ENCODE measurements at places on chromosomes 2 and 18.

DNA sequence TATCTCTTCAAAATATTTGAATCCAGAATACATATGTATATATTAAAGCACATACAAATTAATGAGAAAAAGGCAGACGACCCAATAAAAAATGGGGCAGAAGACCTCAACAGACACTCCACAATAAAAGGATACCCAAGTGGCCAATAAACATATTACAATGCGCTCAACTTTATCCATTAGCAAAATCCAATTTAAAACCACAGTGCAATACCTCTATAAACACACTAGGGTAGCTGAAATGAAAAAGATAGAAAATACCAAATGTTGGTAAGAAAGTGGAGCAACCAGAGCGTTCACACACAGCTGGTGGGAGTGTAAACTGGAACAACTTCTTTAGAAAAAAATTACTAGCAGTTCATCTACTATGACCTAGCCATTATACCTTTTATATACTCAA lies 75.3 kb downstream of the CCDC148 start:
- DNase-seq, result no peak

DNA sequence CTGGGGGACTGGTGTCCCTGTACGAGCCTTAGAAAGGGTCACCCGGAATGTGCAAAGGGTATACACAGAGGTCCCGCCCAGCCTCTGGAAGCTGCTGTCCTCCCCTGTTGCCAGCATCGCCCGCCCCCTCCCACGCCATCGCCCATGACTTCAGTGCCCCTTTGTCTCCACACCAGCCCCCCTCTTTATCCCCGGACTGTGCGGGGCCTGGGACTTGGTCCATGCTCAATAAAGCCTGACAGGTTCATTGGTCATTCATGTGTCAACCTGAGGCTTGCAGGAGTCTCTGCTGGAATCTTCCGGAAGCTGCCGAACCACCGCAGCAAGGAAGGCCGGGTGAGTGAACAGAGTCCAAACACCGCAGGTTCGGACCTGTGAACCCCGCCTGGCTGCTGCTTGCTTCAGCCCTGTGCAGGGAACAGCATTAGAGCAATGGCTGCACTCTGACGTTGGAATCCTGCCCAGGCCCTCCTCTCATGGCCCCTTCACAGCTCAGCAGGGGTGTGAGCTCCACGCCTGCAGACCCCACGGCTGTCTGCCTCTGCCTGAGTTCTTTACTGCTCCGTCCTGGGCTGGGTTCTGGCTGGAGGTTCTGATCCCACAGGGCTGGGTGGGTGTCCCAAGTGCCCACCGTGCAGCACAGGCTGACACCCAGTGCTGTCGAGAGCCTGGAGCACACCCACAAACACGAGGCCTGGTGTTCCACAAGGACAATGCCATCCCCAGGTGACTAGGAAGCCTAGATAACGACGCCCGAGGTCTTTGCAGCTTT lies 96.5 kb downstream of the SEPTIN10 start:
- no peak for DNase-seq

DNA sequence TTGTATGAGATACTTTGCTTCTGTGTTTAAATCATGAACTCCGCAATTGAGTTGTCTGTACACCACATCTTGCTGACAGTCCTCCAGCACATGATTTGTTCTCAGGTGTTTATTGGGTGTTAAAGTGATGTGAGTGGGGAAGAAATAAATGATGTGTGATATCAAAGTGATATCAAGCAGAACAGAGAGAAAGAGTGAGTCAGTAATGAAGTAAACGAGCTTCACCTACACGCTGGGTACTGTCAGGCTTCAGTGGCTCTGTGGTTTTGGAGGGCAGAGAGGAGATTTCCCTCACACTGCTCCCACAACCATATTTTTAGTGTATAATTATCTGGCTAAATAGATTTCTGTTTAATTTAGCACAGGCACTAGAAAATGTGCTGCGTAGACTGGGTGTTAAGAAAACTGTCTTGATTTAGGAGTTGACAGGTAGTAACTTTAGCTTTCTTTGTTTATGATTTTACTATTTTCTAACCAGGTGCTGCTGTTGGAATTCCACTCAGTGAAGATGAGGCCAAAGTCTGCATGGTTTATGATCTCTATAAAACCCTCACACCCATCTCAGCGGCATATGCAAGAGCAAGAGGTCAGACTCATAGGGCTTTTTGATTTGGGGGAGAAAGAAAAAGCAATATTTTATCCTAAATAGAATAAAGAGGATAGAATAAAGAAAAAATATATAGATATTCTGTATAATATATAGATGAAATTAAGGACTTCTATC lies 21.2 kb downstream of the ATIC start:
- DNase-seq, result no peak

- no peak for DNase-seq
Measured at GRCh38 chr2:44397447-44398175, 35.9 kb downstream of the CAMKMT start.

GRCh38 chr2:233059547-233059796 lies 670 bp upstream of the INPP5D start:
- no peak for DNase-seq

DNA sequence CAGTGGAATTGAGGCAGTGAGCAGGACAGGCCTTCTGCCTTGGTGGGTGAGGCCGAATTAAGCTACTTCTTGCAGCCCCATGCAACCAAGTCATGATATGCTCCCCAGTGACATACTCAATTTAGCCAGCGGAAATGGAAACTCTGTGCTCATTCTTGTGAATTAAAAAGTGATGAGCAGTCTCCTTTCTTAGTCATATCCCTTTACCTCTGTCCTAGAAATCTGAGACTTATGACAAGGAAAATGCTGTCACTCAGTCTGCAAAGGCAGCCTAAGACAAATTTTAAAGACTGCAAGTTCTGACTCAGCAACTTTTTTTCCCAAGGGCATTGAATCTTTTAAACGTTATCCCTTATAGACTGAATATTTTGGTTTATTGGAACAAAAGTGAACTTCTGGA lies 218.2 kb downstream of the SH3BP4 start:
- DNase-seq, result no peak

DNA sequence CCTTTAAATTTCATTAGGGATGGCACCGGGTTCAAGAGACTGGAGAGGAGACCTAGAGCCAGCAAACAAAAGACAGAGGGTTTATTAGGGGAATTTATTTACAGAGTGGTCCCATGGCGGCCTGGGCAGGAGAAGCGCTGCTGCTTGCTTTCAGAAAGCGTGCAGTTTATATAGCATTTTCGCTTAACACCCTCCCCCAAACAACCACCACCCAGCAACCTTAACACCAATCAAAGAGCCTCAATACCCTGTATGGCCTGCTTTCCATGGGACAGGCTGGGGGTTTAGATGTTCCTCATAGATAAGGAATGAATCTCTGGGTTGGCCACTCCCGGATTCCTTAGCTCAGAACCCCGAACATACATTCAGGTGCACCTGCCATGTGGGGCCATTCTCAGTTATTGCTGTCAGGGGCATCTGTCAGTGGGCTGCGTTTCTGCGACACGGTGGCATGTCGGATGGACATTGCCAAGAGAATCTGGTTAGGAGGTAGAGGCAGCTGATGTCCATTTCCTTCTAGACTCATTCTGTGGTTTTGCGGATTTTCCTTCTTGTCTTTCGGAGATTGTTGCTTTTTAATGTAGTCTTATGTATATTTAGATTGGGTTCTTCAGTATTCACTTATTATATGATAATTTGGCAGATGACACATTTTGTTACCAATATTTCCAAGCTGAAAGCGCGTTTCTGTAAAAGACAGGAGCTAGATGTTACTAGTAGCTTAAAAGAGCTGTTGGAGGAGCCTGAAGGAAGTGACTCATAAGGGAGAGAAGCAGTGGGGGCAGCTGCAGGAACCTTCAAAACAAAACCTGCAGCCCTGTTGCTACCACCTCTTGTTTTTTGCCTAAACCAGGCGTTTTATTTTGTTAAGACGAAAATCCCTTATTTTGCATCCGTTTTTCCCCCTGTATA lies 7.2 kb downstream of the AGAP1 start:
- DNase-seq, result no peak

GRCh38 chr2:55026202-55026601 lies 24.0 kb downstream of the RTN4 start:
- no peak for DNase-seq

GRCh38 chr2:12867631-12868287 lies 151.0 kb downstream of the TRIB2 start:
- no peak for DNase-seq

GRCh38 chr2:69022548-69022947 lies 9.6 kb downstream of the ANTXR1 start:
- no peak for DNase-seq

DNA sequence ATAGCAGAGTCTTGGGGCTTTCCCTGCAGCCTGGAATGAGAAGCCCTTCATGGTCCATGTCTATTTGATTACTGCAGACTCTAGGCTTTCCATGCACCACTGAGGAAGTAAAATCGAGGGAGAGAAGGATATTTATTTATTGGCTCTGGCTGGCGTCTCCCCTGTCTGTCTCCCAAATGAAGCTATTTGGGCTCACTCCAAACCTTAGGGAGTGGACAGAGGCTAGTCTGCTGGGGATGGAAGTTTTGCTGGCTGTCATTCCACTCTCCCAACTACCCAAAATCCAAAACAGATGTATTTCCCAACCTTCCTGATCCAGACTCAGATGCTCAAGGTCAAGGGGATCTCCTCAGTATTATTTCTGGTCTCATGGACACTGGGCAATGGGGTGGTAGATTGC lies 33.7 kb downstream of the TMEM17 start:
- DNase-seq, result no peak

DNA sequence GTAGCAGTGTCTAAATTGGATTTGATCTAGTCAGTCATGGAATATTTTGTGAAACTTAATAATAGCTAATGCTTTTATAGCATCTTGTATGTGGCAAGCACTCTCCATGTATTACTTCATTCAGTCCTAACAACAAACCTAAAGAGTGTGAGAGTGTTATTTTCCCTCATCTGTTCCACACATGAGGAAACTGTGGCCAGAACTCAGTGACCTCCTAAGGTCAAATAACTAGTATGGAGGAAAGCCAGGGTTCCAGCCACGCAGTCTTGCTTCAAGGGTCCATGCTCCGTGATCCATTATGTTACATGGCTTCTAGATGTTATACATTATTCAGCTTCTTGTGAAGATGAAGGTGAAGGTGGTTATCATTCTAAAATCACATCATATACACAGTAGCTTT lies 45.5 kb downstream of the TWSG1 start:
- DNase-seq, result no peak

DNA sequence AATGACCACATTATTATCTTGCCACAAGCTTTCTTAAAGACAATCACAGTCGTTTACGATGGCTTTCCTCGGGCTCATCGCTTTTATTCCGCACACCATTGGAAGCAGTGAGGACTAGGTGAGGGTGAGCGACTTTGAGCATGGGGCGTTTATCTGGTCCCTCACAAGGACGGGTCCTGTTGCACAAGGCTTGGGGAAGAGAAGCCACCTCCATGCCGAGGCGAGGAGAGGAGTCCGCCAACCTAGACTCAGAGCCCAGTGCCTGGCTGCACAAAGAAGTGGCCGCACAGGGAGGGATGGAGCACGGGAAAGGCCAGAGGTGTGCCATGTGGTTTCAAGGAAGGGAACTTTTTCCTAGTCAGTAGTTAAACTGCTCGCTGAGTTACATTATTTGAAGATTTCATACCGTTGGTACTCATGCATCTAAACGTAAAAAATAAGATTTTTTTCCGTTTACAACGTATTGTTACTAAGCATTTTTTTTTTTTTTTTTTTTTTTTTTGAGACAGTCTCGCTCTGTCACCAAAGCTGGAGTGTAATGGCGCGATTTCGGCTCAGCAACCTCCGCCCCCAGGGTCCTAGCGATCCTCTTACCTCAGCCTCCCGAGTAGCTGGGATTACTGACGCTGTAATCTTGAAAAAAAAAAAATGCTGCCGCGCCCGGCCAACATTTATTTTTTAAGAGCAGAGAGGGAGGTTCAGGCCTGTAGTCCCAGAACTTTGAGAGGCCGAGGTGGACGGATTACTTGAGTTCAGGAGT lies 849 bp upstream of the CYP27C1 start:
- no peak for DNase-seq

- DNase-seq, result no peak
Measured at GRCh38 chr18:45169610-45170009, 445.7 kb upstream of the SLC14A2 start.

DNA sequence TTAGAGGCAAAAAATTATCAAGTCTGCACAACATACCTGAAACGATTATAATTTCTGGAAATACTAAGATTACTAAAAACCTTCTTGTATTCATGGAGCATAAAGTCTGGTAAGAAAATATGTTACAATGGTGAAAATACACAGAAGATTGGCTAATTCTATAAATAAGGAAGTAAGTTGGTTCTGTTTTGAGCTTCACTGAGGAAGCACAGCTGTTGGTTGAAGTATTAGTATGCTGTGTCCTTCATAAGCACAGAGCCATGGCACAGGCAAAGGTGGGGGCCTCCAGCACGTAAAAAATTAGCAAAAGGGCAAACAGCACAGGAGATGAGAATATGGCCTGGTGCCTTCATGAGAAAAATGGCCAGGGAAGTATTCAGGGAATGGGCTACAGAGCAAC lies 40.4 kb upstream of the ANKRD62 start:
- no peak for DNase-seq

DNA sequence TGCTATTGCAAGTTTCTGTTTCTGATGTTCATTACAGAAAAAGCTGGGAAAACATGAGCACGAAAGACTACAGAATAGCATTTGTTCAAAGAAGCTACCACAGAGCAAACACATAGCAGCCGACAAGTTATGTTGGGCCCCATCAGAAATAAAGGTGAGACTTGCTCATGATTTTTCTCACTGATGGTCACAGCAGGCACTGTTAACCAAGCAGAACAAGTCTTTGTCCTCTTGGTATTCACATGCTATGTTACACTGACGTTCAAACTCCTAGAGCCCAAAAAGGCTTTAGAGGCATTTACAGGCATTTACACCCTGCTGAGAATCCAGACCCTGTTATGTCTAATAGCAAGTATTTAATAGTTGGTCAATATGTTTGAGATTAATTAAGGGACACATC lies 235.0 kb upstream of the HNMT start:
- DNase-seq, result no peak

DNA sequence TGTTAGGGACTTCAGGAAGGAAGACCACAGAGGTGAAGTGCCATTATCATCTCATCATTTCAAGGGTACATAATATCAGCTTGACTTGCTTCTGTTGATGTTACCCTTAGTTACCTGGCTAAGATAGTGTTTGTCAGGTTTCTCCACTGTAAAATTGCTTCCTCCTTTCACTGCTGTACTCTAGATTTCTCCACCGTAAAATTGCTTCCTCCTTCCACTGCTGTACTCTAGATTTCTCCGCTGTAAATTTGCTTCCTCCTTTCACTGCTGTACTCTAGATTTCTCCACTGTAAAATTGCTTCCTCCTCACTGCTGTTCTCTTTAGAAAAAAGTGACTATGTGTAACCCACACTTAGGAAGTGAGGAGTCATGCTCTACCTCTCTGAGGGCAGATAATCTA lies 1460.3 kb downstream of the SUCLG1 start:
- DNase-seq, result no peak

DNA sequence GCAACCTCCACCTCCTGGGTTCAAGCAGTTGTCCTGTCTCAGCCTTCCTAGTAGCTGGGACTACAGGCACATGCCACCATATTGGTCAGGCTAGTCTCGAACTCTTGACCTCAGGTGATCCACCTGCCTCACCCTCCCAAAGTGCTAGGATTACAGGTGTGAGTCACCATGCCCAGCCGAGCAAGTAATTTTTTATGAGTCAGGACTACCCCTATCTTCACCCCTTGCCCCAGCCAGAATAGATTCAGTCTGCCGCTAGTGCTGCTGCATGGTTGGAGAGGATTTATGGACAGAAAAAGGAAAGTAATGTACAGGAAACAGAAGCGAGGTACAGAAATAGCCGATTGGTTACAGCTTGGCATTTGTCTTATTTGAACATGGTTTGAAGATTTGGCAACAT lies 48.9 kb downstream of the BMPR2 start:
- DNase-seq, result no peak

All from adrenal gland (tissue), 19 donors.